Occipital lobe (tissue), 3 donors: ENCODE measurements at places on chromosomes 3 and 15. TPM values are rescaled to one million over a fixed set of nuclear protein-coding genes. Genes with fewer than 3 reads are reported as not detected.

The SPINT1 gene
- total RNA-seq: 5.1 TPM

GRCh38 chr15:39860200-39860599 lies 59.9 kb downstream of the GPR176 start:
- no peak for DNase-seq

- DNase-seq: no peak
Measured at GRCh38 chr3:23575697-23576096, 230.1 kb upstream of the UBE2E1 start.

- no peak for DNase-seq
Measured at GRCh38 chr15:33218071-33218491, 23.6 kb upstream of the FMN1 start.

- no peak for DNase-seq
Measured at GRCh38 chr3:156664011-156664830, 10.2 kb upstream of the TIPARP start.

DNA sequence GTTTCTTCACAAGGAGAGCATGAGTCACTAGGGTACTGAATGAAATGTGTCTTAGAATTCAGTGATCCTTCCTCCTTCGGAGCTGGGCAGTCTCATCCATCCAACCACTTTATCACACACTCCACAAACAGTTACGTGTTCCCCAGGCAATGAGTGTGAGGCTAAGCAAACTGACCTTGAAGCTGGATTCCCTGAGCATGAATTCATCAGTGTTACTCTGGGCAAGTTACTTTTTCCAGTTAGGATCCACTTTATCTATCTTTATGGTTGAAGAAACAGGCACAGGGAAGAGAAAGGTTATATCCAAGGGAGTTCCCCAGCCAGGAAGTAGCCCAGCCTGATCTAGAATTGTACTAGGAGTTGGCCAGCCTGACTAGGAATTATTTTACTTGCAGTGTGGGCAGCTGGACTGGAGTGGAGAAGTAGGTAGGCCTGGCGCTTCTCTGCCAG lies 17.1 kb upstream of the GCNT3 start:
- no peak for DNase-seq

DNA sequence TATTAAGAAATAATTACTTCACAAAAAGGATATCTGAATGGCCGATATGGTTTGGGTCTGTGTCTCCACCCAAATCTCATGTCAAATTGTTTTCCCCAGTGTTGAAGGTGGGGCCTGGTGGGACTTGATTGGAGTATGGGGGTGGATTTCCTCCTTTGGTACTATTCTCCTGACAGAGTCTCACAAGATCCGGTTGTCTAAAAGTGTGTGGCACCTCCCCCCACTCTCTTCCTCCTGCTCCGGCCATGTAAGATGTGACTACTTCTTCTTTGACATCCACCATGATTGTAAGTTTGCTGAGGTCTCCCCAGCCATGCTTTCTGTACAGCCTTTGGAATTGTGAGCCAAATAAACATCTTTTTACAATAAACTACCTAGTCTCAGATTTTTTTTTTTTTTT lies 34.5 kb downstream of the ZBTB11 start:
- no peak for DNase-seq

DNA sequence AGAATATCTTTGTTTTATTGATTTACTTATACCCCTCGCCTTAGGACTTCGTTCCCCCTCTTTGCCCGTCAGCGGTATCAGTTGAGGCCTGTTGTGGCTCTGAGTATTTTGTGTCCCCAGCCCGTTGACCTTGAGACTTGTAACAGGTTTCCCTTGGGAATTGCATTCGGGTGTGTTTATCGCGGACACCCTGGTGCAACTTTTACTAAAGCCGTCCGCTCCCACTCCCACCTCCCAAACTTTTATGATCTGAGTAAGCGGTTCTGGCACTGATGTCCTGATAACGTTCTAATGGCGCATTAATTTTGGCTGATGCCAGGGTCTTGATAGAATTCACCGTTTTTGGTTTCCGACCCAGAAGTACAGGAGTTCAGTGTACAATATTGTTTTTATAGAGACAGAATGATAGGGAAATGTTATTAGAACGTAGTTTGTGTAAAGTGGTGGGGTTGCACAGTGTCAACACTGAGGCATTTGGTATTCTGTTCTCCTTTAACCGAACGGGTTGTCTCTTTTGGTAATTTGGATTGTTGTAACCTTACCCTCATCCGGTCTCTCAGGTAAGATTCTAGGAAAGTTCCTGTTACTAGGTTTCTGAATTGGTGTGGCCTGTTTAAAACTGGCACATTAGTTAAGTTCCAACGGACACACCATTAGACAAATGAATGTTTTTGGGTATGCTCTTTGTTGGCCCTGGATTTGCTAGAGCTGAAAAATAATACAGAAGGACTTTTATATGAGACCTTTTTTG lies 47.8 kb downstream of the OIP5 start:
- peak; percentile 34 for DNase-seq
